Astrocyte (in vitro differentiated cells and primary cell): ENCODE measurements at places on chromosomes 16 and 17. TPM values are rescaled to one million over a fixed set of nuclear protein-coding genes. Genes with fewer than 3 reads are reported as not detected.
A peak's percentile ranks its signal among the peaks of the same experiment; 100 is the strongest.

GRCh38 chr17:80419255-80419654 lies 4.3 kb downstream of the ENDOV start:
- H3K27me3 ChIP-seq: no peaks in the 10 kb centered on the region
- peaks cover 8% of the 10 kb centered on the region for H3K36me3 ChIP-seq
- H3K4me1 ChIP-seq: peaks cover 7% of the 10 kb centered on the region
- no peak for DNase-seq

- no peaks in the 10 kb centered on the region for H3K36me3 ChIP-seq
- peaks cover 19% of the 10 kb centered on the region for H3K4me1 ChIP-seq
- no peaks in the 10 kb centered on the region for H3K27me3 ChIP-seq
- H3K4me3 ChIP-seq: no peak overlapping the region
- H3K27ac ChIP-seq: no peak overlapping the region
Observed at GRCh38 chr16:48371393-48371780, 13.8 kb downstream of the SIAH1 start.

DNA sequence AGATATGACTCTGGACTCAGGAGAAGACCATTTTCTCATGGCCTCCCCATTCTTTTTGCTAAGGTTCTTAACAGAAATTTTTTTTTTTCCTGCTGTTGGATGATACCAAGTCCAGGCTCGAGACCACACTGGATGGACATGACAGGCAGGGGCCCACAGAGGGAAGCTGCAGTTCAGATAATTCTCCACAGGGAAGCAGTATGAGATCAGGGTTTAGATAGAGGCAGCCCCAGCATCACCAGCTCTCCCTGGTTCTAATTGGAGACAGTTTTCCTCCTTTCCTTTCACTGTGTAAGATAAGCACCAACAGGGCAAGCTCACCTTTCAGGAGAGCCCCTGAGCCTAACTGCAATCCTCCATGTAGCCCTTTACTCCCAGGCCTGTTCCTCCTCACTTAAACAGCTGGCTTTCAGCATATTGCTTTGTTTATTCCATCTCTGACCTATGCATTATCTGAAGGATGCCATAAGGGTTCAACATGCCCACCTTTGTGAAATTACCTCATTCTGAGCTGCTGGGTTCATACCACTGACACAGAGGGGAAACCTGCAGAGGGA lies 108.1 kb downstream of the SNX11 start:
- no peaks in the 10 kb centered on the region for H3K36me3 ChIP-seq
- H3K4me3 ChIP-seq: no peak overlapping the region
- H3K27ac ChIP-seq: no peak overlapping the region
- H3K27me3 ChIP-seq: peaks cover 3% of the 10 kb centered on the region
- no peak for DNase-seq

DNA sequence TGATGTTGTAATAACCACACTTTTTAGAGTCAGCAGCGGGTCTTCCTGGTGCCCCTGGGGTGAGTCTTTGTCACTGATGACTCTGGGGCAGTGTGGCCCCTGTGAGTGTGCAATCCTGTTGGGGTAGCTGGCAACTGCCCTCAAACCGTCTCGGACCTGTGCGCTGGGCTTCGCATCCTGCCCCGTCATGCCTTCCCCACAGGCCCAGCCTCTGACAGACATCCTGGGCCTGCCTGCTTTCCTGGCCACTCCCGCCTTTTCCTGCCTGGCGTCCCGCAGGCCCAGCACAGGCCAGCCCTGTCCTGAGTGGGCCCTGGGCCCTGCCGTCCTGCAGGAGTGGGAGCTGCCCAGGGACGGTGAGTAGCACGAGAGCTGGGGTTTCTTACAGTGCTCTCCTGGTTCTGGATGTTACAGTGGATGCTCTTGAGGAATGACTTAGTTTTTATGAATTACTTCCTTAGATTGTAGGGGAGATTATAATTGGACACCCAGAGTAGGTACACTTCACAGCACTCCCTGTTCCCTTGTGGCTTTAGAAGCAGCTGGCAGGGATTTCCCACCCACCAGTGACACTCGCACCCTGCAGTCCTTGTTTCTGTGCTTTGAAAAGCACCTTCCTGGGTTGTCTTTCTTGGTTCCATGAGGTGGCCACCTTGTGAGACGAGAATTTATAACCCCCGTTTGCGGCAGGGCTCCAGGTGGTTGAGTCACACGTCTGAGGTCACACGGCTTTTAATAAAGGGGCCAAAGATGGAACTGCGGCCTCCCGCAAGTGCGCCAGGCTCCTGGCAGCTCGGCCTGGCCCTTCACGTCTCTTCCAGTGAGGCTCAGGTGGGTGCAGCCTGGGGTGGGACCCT lies 50.0 kb upstream of the CAPN15 start:
- H3K27ac ChIP-seq: no peak overlapping the region
- peaks cover 4% of the 10 kb centered on the region for H3K4me1 ChIP-seq
- no peaks in the 10 kb centered on the region for H3K27me3 ChIP-seq
- no peak overlapping the region for H3K4me3 ChIP-seq

- no peak overlapping the region for H3K27ac ChIP-seq
- no peaks in the 10 kb centered on the region for H3K27me3 ChIP-seq
- no peaks in the 10 kb centered on the region for H3K36me3 ChIP-seq
- DNase-seq: no peak
- no peak overlapping the region for H3K4me3 ChIP-seq
Observed at GRCh38 chr17:55962951-55963401, 190.3 kb upstream of the ANKFN1 start.

GRCh38 chr17:12985431-12986293 lies 32.2 kb downstream of the ELAC2 start:
- H3K4me1 ChIP-seq: peaks cover 17% of the 10 kb centered on the region
- H3K36me3 ChIP-seq: no peaks in the 10 kb centered on the region
- H3K4me3 ChIP-seq: no peak overlapping the region
- H3K27ac ChIP-seq: no peak overlapping the region
- no peaks in the 10 kb centered on the region for H3K27me3 ChIP-seq
- DNase-seq: peak; percentile 78

PRDM7 gene
- total RNA-seq: not detected in 2 replicates

MGAT5B gene
- 5.1 and 6.3 TPM in 2 replicates for total RNA-seq

TBX2 gene
- 0.50 and 0.53 TPM in 2 replicates for total RNA-seq
